MCF 10A (cell line): ENCODE measurements at places on chromosomes 3 and 15. TPM values are rescaled to one million over a fixed set of nuclear protein-coding genes. Genes with fewer than 3 reads are reported as not detected.

ALG3 gene
- total RNA-seq, result 60.4 and 77.8 TPM in 2 replicates

- no peaks in the 10 kb centered on the region for H3K36me3 ChIP-seq
- H3K4me3 ChIP-seq, result no peak overlapping the region
- DNase-seq, result no peak
- peaks cover 37% of the 10 kb centered on the region for H3K27me3 ChIP-seq
- H3K27ac ChIP-seq, result peak overlapping the region; percentile 29
Observed at GRCh38 chr3:172846706-172847105, 96.2 kb downstream of the ECT2 start.

- H3K36me3 ChIP-seq, result peaks cover 97% of the 10 kb centered on the region
- H3K27me3 ChIP-seq, result no peaks in the 10 kb centered on the region
- no peak overlapping the region for H3K4me3 ChIP-seq
- no peak overlapping the region for H3K27ac ChIP-seq
- peaks cover 18% of the 10 kb centered on the region for H3K4me1 ChIP-seq
Observed at GRCh38 chr15:41474941-41475340, 18.7 kb upstream of the ITPKA start.

GRCh38 chr3:131323792-131324191 lies 57.8 kb upstream of the NUDT16 start:
- H3K27me3 ChIP-seq, result no peaks in the 10 kb centered on the region
- DNase-seq, result no peak
- no peak overlapping the region for H3K4me3 ChIP-seq
- H3K4me1 ChIP-seq, result peaks cover 11% of the 10 kb centered on the region
- H3K27ac ChIP-seq, result no peak overlapping the region
